ENCODE measurements at places on chromosomes 7 and 10.

DNA sequence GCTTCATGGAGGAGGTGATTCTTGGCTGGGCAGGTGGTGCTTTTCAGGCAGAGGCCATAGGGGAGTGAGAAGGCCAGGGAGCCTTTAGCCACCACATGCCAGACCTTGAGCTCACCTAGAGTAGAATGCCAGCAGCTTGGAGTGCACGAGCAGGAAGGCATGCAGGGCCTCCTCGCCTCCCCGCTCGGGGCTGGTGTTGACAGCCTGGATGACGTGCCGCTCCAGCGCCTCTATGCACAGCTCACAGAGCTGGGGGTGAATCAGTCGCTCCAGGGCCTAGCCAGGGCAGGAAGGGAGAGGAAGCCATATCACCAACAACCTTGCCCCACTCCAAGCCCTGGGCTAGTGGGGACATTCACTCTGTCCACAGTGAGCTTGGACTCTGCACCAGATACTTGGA is 15.7 kb downstream of the HPS1 start:
- DNase-seq, result no peak

DNA sequence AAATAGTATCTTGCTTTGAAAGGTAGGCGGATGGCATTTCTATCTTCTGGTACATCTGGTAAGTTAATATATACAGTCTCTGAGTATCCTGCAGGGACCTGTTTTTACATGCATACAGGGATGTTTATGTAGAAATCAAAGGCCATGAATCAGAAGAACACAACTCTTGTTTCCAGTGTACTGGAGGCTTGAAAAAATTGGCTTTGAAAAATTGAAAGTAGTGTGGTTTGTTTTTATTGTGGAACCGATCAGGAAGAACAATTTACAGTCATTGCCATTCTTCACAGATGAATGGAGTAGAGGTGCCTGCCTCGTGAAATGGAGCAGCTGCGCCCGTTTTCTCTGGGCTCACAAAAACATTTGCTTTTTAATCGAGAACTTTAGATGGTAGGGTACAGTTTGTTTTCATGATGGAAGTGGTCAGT is 54.0 kb upstream of the RPA3 start:
- DNase-seq, result no peak

DNA sequence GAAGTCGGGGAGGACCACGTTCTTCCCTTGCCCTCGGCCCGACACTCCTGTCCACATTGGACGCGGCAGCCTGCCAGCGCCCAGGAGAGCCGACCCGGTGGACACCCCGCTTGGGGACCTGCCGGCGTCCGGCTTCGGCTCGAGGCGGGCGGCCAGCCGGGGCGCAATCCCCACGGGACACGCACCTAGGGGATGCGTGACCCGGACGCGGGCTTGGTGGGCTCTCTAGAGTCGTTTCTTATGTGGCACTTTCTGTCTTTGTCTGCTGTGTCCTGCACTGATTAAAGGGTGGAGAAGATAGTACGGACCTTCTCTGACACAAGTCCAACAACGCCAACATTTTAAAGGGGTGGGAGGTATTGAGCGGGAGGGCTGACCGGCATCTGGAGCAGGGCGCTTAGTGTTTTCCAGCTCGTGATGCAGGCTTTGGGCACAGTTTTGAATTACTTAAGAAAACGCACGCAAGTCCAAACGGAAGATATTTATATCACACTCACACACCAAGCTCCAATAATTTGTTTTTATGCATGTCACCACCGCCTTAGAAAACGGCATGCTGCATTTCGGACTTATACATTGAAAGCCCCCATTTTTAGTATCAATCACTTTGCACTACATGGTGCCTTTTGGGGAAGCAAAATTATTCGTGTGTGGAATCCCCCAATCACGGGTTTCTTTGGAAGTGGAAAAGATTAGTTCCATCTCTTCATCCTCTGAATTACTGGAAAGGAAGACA is 3.9 kb upstream of the SPAG6 start:
- no peak for DNase-seq

GRCh38 chr10:25901199-25901598 is 32.8 kb upstream of the MYO3A start:
- no peak for DNase-seq

- DNase-seq, result no peak
Observed at GRCh38 chr7:44547536-44548231, 6.6 kb upstream of the NPC1L1 start.

DNA sequence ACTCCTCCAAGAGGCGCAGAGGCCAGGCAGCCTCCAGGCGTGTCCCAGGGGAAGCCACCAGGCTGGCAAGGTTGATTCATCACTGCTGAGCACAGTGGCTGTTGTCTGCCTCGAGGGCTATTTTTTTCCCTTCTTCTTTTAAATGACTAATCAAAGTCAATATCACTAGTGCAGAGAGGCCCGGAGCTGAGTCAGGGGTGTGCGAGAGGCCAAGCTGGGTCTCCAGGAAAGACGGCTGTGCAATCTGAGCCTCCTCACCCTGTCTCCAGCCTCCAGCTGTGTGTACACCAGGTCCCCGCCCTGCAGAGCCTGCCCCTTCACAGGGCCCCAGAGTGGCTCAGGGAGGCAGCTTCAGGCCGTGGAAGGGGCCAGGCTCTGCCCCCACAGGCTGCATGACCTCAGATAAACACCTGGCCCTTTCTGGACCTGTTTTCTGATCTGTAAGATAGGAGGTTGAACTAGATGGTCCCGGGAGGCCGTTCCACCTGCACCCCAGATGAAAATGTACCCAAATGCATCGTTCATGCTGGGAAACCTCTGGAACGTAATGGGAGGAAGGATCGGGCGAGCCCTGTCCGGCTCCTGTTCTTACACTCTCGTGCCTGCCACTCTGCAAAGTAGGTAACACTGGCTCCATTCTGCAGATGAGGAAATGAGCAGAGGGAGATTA is 3.7 kb downstream of the STX1A start:
- no peak for DNase-seq

DNA sequence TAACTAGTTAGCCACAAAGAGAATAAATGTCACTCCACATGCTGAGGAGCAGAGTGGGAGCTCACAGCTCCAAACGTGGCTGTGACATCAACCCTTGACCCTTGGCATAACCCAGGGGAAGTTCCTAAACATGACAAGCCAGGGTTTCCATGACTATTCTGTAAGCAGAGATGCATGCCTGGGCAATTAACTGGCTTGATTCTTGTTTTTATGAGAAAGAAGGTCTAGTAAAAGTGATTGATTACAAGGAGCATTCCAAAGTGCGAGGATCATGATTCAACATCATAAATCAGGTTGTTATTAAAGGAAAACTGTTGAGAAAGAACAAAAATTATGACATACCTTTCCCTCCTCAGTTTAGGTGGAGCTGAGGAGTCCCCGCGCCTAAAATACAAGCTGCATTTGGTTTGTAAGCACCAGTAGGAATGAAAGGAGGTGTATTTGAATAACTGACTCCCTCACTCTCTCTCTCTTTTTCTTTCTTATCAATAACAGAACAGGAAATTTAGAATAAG is 108.4 kb downstream of the SFMBT2 start:
- DNase-seq, result no peak

- DNase-seq, result no peak
Observed at GRCh38 chr10:63214571-63214970, 81.4 kb downstream of the NRBF2 start.

DNA sequence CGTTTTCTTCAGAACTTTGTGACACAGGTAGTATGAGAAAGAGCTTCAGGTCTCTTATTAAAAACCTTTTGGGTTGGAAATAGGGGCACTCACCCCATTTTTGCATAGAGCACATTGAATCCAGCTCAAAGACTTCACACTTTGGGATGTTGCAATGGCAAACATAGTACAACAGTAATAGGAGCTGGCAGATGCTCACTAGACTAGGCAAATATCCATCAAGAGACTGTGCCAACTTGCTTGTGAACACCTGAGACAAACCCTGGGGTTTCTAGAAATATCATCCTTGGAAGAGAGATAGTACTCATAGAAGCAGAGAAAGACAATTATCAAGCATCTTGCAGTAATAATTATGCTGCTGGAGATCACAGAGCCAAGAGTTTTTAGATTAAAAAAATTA is 280.0 kb downstream of the CACNA2D1 start:
- DNase-seq, result no peak

GRCh38 chr7:2100278-2101208 is 132.2 kb downstream of the MAD1L1 start:
- no peak for DNase-seq

GRCh38 chr10:18178854-18179483 is 38.7 kb downstream of the CACNB2 start:
- no peak for DNase-seq

DNA sequence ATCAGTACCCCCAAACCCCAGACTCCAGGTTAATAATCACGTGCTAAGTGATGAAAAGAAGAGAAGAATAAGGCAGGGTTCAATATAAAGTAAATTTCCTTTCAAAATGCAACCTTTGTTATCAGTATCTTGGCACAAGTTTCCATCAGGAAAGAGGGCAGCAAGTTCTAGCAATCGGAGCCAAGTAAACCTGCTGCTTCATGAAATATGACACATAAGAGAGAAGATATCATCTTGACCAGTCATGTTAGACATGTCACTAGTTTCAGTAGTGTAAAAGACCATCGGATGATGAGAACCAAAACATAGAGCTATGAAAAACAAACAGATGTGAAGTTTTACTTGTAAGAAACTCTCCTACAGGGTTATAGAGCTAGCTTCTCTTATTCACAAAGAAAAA is 44.0 kb downstream of the AASS start:
- DNase-seq, result no peak

- DNase-seq, result no peak
Observed at GRCh38 chr7:97043281-97043680, 18.6 kb upstream of the DLX5 start.

DNA sequence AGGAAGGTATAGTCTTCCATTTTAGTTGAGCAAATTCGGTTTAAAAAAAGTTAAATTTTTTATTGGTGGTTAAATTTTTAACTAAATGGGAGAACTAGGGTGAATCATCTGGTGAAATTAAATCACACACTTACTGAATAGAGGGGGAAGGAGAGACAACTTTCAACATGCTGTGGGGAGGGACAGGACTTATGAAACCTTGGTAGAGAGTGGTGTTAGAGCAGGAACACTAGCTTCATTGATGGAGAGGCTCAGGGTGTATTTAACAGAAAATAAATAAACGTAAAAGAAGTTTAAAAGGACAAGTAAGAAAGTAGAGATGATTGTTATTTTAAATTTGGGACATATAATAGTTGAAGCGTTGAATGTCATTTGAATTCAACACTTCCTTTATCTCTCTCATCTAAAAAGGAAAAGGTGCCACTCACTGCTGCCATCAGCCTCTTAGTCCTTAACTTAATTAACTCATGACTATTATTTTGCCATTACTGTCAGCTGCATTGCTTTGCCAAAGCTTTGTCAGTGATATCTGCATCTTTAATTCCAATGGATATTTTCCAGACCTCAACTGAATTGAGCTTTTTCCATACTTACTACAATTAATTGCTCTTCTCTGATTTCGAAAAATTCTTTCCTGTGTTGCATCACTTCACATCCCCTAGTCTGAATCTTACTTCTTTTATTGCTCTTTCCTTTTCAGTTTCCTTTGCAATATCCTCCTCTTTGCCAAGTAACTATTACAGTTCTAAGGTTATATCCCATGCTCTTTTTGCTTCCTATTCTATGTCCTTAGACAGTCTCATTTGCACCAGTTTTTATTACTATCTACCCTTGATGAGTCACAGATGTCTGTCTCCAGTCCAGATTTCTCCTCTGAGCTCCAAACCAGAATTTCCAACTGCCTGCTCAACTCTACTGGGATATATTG is 71.7 kb downstream of the GNAT3 start:
- DNase-seq, result no peak

- no peak for DNase-seq
Observed at GRCh38 chr10:5522913-5523560, 1.7 kb upstream of the CALML3 start.

- DNase-seq, result no peak
Observed at GRCh38 chr10:77074104-77074624, 563.4 kb downstream of the KCNMA1 start.

DNA sequence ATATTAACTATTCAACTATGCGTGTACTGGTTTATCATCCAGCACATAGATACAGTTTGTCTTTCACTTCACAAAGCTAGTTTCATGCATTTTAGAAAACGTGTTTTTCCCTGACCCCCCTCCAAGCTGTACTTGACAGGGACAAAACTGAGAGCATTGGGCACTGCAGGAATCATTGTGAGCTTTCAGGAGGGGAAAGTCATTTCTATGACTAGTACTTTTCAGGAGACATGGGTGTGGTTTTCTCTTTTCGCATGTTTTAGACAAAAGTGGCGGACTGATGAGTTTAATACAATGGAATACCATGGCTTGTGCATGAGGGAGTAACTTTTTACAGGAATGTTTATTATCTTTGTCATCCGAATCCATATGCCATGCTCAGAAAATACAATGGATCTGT is 42.7 kb downstream of the NRG3 start:
- no peak for DNase-seq

DNA sequence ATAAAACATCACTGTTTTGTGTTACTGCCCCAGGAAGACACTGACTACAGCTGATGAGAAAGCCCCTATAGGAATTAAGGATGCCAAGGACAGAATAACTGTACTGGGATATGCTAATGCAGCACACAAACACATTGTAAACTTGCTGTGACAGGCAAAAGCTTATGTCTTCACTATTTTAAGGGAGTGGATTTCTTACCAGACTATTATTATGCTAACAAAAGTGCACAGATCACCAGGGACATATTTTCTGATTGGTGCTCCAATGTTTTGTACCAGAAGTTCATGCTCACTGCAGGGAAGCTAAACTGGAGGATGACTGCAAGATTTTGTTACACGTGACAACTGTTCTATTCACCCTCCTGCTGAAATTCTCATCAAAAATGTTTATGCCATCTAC is 48.1 kb upstream of the PTPN12 start:
- no peak for DNase-seq

- no peak for DNase-seq
Observed at GRCh38 chr10:44724415-44725174, 186.5 kb upstream of the TMEM72 start.

- DNase-seq, result no peak
Observed at GRCh38 chr10:54900584-54900983, 99.6 kb upstream of the PCDH15 start.

GRCh38 chr10:118729641-118730258 is 25.0 kb downstream of the CACUL1 start:
- DNase-seq, result no peak

DNA sequence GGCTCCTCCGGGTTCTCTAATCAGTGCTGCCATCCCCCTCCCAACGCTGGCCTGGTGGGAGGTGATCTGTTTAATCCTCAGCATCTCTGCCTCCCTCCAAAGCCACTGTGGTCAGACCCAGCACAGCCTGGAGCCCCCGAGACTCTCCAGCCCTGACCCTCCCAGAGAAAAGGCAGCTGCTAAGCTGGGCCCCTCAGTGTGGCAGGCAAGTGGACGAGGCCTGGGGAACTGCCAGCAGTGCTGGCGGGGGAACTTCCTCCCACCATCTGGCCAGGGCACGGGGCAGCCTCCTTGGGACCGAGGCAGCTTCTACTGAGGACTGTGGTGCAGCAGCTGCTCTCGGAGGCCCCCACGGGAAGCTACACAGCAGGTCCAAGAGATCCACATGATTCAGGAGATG is 51.1 kb downstream of the DPYSL4 start:
- DNase-seq, result no peak
